Mucosa of gallbladder (tissue), 1 donor: ENCODE measurements at places on chromosomes 11 and 22. TPM values are rescaled to one million over a fixed set of nuclear protein-coding genes. Genes with fewer than 3 reads are reported as not detected.

DNA sequence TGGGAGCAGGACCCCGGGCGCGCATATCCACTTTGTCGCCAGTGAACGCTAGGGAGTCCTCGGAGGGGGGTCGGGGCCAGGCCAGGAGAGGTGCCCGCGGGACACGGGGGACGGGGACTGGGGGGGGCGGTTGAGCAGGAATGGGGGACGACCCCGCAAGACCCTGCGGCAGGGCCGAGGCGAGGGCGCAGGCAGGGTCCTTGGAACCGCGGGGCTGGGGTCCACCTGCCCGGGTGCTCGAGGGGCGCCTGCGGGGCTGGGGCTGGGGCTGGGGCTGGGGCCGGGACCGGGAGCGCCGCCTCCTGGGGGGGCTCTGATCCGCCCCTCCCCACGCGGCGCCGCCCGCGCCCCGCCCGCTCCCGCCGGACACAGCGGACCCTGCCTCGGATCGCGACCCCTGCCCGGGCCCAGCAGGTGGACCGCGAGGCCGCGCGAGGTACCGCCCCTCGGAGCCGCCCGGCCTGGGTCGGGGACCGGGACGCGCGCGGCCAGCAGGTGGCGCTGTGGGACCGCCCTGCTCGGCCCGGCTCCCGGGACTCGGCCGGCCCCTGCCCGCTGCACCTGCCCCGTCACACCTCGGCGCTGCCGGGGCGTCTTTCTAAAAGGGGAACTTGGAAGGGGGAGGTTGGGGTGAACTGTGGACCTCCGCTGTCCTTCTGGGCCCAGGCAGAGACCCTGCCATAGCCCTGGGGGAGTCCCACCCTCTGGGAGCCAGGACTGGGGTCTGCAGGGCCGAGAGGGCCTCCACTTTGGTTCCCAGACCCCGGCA, 11.0 kb downstream of the CRELD2 start:
- no peak for DNase-seq

GRCh38 chr11:70290361-70291065, 20.0 kb downstream of the PPFIA1 start:
- no peak for DNase-seq

GRCh38 chr11:111258046-111258445, 12.5 kb downstream of the POU2AF2 start:
- no peak for DNase-seq

- no peak for DNase-seq
These were observed 193.3 kb downstream of the C11orf91 start for GRCh38 chr11:33507356-33507755.

DNA sequence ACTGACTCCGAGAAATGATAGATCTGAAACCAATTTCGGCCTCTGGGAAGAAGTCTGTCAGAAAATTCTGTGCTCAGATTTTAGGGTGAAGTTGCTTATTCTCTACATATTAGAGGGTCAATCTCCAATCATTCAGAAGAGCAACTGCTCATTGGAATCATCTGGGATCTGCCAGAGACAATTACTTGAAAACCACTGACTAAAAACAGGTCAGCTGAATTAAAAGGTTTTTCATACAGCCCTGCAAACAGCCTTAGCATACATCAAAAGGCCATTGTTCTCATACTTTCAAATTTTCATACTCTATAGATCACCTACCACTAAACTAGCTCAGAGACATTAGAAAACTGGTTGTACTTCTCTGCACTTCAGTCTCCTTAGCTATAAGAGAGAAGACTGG, 289.7 kb upstream of the PITPNB start:
- DNase-seq, result no peak

The HIC2 gene
- total RNA-seq, result 4.5 TPM

The PLEKHB1 gene
- total RNA-seq, result 58.1 TPM

The SERPING1 gene
- 614 TPM for total RNA-seq

The SYT8 gene
- 218 TPM for total RNA-seq
